ENCODE measurements at places on chromosomes 3 and 15.

GRCh38 chr3:112546216-112546759 is 15.5 kb downstream of the ATG3 start:
- peak; percentile 7 for DNase-seq

GRCh38 chr3:52649461-52650210 is 36.1 kb downstream of the PBRM1 start:
- peak; percentile 63 for DNase-seq

DNA sequence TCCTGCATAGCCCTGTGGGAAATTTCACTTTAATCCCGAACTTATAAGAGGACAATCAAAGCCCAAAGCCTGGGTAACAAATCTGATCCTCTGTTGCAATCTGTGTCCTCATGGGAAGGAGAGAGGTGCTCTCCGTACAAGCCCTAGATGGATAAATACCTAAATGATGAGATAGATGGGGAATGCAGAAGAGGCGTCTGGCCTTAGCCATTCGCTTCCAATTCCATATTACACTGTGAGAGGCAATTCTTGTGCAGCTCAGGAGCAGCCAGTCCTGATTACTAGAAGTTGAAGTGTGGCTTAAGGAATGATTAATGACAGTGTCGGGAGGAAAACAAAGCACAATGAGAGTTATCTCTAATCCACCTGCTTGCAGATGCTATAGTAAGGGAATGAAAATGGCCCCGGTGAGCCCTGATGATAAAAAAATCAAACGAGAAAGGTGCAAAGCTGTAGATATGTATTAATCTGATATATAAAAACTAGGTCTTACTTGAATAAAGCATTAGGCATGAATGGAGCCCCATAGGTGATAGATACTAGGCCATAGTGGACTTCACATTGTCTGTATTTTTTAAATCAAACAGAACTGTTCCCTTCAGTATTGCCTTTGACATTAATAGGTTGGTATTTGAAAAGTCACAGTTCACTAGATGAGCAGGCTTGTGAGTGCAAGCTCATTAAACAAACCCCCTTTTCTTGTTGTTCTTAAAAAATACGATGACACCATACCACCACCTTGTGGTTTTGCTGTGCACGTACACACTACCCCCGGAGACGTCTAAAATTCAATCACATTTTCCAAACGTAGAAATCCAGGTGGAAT is 54.2 kb upstream of the TMCO5A start:
- peak; percentile 89 for DNase-seq

DNA sequence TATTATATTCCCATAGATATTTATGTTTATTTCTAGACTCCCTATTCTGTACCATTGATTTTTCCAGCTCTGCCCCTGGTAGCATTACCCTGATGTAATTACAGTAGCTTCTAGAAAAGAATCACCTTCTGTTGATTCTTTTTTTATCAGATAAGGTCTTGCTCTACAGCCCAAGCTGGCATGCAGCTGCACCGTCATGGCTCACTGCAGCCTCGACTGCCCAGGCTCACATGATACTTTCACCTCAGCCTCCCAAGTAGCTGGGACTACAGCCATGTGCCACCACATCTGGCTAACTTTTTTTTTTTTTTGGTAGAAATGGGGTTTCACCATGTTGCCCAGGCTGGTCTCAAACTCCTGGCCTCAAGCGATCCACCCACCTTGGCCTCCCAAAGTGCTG is 41.8 kb downstream of the SLC24A1 start:
- no peak for DNase-seq

DNA sequence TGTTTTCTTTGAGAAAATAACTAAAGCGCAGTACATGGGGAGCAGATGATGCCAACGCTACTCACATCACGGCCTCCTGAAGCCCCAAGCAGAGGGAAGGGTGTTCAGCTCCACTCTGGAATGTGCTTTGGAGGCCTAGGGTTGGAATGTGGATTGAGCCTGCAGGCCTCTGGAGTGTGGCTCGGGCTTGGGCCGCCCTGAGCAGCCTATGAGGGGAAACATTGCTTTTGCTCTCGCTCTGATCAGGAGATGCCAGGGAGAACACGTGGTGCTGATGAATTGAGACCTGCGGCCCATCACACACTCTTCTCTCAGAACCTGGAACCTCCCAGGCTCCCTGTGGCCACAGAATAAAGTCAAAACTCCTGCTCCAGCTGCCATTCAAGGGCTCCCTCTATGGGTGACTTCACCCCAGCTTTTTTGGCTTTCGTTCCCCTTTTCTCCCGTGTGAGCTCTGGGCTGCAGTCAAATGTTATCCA is 23.3 kb downstream of the CCDC13 start:
- peak; percentile 20 for DNase-seq

DNA sequence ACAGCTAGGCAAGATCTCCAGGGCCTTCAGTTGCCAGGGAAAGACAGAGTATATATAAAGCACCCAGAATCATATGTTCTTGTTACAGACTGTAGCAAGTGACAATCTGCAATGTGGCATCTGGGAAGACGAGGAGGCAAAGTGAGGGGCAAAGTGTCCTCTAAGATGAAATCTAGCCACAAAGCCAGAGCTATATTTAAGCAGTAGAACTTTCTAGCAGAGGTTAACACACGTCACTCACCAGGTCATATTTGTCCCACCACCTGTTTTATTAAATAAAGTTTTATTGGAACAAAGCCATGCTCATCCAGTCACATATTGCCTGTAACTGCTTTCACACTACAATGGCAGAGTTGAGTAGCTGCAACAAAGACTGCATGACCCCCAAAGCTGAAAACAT is 51.5 kb downstream of the PDZRN3 start:
- no peak for DNase-seq

GRCh38 chr3:4752201-4753072 is 226.8 kb upstream of the BHLHE40 start:
- DNase-seq, result peak; percentile 61

- no peak for DNase-seq
Measured at GRCh38 chr3:44047796-44048195, 193.9 kb upstream of the TOPAZ1 start.
